ENCODE measurements at places on chromosomes 2 and 18.

DNA sequence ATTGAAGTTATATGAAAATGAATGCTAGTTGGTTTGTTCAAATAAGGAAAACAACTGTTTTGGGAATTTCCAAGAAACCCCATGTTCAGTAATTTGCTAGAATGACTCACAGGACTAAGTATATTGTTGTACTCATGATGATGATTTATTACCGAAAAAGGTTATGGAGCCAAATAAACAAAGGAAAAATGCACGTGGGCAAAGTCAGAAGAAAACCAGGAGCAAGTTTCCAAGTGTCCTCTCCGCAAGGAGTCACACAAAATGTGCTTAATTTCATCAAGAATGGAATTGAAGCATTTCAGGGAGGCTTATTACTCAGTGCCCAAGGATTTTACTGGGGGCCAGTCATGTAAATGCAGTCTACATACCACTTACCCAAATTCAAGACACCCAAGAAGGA, 1652.4 kb upstream of the TMEFF2 start:
- no peak for DNase-seq

DNA sequence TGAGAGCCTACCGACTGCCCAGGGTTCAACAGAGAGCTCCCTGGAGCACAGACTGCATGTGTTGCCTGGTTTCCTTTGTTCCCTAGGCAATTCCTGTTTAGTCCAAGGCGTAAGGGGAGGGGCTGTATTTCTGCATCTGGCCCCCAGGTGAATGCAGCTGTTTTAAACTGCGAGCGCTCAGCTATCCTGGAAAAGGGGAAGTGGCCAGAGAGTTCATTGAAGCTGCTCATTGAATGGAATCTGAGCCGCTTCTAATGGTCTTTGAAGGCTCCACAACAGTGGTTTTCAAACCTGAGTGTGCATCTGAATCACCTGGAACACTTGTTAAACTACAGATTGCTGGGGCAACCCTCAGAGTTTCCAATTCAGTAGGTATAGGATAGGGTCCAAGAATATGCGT, 18.1 kb downstream of the MAPK4 start:
- DNase-seq: no peak

DNA sequence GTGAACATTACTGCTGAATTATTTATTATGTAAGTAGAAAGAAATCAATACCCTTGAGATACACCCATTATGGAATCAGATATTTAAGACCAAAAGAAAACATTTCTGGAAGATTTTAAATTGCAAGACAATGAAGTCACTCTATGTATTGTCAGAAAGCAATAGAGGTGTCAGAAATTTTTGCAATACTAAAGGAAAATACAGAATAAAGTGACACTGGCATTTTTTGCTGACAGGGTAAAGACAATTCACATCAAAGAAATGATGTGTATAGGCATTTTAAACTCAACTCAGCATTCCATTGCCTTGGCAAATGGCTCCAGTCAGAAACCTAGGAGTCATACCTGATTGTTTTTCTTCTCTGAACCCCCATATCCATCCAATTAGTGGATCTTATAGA, 191.0 kb upstream of the PID1 start:
- no peak for DNase-seq

DNA sequence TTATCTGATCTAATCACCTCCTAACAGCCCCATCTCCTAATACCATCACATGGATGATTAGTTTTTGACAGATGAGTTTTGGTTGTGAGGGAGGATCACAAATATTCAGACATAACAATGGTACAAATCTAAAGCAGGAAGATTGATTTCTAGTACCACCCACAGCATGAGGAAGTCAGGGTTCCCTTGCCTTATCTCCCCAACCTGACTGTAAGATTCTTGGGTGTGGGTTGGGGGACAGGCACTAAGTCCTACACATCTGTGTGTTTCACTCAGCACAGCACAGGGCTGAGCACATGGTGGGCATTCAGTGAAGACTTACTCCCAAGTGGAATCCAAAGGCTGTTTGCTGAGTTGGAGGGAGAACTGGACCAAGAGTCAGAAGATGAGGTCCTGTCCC, 93.8 kb upstream of the CXCR4 start:
- no peak for DNase-seq

- no peak for DNase-seq
Measured at GRCh38 chr18:47773931-47774330, 156.5 kb downstream of the SMAD2 start.

DNA sequence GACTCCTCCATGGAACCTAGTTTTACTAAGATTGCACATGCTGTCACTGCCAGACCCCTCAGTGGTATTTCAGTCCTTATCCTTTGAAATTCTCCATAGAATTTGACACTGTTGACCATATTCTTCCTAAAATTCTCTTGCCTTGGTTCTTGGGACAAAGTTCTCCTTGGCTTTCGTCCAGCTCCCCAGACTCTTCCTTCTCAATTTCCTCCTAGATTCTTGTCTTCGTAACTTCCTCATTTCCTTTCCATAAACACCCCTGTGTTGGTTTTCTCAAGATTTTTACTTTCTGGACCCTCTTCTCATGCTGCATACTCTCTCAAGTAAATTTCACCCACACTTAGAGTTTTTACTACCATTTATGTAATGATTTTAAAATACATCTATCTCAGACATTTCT, 96.6 kb upstream of the TWSG1 start:
- DNase-seq: no peak

- DNase-seq: no peak
Measured at GRCh38 chr2:85240055-85240454, 87.7 kb downstream of the TGOLN2 start.

DNA sequence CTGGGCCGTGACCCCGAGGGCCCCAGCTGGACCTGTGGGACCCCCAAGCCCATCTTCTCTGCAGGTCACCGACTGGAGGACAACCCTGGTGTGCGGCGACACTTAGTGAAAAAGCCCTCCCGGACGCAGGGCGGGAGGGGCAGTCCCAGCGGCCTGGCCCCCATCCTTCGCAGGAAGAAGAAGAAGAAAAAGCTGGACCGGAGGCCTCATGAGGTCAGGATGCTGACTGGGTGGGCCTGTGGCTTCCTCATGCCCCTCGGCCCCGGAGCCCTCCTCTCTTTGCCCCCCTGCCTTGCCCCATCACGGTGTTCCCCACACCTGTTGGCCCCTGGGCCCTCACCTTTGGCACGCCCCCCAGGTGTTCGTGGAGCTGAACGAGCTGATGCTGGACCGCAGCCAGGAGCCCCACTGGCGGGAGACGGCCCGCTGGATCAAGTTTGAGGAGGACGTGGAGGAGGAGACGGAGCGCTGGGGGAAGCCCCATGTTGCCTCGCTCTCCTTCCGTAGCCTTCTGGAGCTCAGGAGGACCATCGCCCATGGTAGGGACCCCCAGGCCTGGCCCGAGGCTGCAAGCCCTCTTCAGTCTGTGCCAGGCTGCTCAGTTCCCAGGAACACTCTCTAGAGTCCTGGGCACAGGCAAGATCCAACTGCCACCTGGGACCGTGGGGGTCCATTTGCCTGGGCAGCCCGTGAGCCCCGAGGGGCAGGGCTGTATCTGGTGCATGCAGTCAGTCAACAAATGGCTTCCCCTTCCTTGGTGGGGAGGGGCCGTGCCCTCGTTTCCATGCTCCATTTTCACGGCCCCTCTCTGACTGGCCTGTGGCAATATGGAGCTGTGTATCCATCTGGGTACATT, 4.7 kb downstream of the SLC4A3 start:
- no peak for DNase-seq

GRCh38 chr2:38230756-38231155, 146.3 kb downstream of the ATL2 start:
- DNase-seq: no peak

- no peak for DNase-seq
Measured at GRCh38 chr2:219961947-219962498, 334.6 kb downstream of the SLC4A3 start.

- no peak for DNase-seq
Measured at GRCh38 chr2:37767046-37767445, 95.6 kb upstream of the CDC42EP3 start.

DNA sequence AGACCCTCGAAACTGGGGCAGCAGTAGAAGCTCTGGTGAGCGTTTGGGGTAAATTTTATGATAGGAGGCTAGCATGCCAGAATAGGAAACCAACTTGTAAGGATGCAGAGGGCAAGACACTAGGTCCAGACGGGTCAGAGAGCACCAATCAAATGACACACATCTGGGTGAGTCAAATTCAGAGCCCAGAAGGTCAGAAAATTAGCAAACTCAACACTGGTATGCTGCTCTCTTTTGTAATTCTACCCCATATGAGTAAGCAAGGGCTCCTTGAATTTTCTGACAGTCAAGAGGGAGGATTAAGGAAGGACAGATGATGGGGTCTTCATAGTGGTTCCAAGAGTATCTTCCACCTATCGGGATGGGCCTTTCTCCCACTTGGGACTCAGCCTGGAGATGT, 209.8 kb downstream of the BCL2 start:
- no peak for DNase-seq

- DNase-seq: no peak
Measured at GRCh38 chr2:161102770-161103450, 57.3 kb upstream of the TANK start.

- peak; percentile 5 for DNase-seq
Measured at GRCh38 chr18:1663879-1664705, 759.4 kb downstream of the ADCYAP1 start.

GRCh38 chr2:199488772-199489400, 31.1 kb upstream of the SATB2 start:
- DNase-seq: no peak

DNA sequence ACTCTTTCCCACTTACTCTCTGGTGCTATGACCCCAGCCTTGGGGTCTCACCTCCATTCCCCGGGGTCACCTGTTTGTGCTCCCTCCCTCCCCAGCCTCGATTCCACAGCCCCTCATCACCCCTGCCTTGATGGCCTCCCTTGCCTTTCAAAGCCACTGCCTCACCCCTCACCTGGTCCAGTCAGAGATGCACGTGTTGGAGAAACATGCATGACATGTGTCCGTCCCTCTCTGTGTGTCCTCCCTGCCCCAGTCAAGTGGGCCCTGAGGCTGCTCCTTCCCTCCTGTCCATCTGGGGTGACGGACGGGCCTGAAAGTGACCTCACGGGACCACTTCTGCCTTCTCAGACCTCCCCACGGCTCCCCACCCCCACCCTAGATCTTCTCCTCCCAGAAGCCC, 82.3 kb upstream of the TWIST2 start:
- no peak for DNase-seq

- DNase-seq: no peak
Measured at GRCh38 chr2:106963156-106963555, 77.2 kb upstream of the ST6GAL2 start.

- no peak for DNase-seq
Measured at GRCh38 chr2:30298302-30298701, 67.0 kb downstream of the LBH start.

GRCh38 chr2:100266126-100266525, 56.2 kb downstream of the LONRF2 start:
- no peak for DNase-seq

DNA sequence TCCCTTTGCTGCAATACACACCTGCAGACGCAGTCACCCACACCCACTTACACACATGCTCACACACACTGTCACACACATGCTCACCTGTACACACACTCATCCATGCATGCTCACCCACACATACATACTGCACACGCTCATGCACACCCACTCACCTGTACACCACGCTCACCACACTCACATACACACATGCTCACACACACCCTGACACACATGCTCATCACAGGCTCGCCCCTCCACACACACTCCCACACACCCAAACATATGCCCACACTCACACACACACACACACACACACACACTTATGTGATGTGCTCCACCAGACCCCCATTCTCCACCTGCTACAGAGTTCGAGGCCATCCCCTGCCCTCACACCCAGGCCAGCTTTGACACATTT, 22.8 kb upstream of the CREG2 start:
- DNase-seq: no peak

GRCh38 chr2:127115471-127116199, 8.7 kb upstream of the BIN1 start:
- DNase-seq: no peak

GRCh38 chr2:240584486-240585031, 2.0 kb upstream of the CAPN10 start:
- DNase-seq: no peak

- no peak for DNase-seq
Measured at GRCh38 chr2:120858361-120859106, 122.9 kb downstream of the GLI2 start.

DNA sequence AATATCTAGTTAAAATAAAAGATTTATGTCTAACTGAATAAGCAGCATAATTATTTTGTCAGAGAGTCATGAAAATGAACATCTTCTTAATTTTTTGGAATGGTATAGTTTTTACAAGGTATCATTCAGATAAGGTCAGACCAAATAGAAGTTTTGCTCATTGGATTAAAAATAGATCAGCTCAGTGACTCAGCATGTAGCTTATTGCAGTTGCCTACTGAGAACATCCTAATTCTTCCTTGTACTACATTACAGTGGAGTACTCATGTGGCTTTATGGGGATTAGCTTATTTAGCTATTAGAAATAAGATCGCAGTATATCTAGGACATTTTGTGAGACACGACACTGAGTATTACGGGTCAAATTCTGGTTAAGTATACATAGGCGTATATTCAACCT, 38.2 kb upstream of the PPM1B start:
- DNase-seq: peak; percentile 16

GRCh38 chr2:37425408-37425807, 81.0 kb downstream of the QPCT start:
- DNase-seq: no peak

GRCh38 chr2:97653473-97653872, 7.6 kb downstream of the COX5B start:
- DNase-seq: no peak

GRCh38 chr18:49020129-49020528, 69.4 kb upstream of the SMAD7 start:
- DNase-seq: no peak

GRCh38 chr2:187519419-187520120, 34.7 kb downstream of the TFPI start:
- no peak for DNase-seq

DNA sequence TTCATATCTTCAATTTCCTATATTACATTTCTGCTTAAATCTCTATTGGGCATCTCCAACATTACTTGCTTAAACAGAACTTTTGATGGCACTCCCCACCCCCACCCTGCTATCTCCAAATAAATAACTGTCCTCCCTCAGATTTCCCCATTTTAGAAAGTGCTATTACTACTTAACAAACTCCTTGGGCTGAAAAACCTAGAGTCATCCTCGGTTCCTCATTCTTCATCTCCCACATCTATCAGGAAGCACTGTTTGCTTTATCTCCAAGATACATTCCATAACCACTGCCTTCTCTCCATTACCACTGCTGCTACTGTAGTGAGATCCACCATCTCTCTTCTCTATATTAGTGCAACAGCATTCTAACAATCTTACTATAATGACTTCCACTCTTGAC, 150.4 kb upstream of the CYRIA start:
- DNase-seq: no peak

GRCh38 chr2:22887426-22887825, 497.6 kb upstream of the KLHL29 start:
- no peak for DNase-seq
